Activated naive CD4-positive, alpha-beta T cell treated with Interleukin-2 at 50 U/mL for 16 hours (primary cell): ENCODE measurements at places on chromosomes 2 and 18.
A peak's percentile ranks its signal among the peaks of the same experiment; 100 is the strongest.

- DNase-seq, result no peak
Observed at GRCh38 chr2:69933254-69933828, 18.4 kb downstream of the MXD1 start.

- DNase-seq, result no peak
Observed at GRCh38 chr18:75063615-75064512, 145.1 kb downstream of the PTGR3 start.

GRCh38 chr2:48514348-48515003 lies 15.5 kb upstream of the STON1 start:
- no peak for DNase-seq

DNA sequence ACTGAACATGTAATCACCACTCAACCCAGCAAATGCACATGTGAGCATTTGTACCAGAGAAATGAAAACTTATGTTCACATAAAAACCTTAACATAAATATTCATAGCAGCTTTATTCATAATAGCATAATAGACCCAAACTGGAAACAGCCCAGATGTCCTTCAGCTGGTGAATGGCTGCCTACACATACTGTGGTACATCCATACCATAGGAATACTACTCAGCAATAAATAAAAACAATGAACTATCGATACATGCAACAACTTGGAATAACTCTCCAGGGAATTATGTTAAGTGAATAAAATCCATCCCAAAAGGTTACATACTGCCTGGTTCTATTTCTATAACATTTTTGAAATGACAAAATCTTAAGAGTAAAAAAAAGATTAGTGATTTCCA lies 140.0 kb downstream of the AGPS start:
- DNase-seq, result no peak

- no peak for DNase-seq
Observed at GRCh38 chr18:7224198-7224597, 6.7 kb upstream of the LRRC30 start.

- no peak for DNase-seq
Observed at GRCh38 chr18:50183556-50183955, 11.4 kb downstream of the MYO5B start.

DNA sequence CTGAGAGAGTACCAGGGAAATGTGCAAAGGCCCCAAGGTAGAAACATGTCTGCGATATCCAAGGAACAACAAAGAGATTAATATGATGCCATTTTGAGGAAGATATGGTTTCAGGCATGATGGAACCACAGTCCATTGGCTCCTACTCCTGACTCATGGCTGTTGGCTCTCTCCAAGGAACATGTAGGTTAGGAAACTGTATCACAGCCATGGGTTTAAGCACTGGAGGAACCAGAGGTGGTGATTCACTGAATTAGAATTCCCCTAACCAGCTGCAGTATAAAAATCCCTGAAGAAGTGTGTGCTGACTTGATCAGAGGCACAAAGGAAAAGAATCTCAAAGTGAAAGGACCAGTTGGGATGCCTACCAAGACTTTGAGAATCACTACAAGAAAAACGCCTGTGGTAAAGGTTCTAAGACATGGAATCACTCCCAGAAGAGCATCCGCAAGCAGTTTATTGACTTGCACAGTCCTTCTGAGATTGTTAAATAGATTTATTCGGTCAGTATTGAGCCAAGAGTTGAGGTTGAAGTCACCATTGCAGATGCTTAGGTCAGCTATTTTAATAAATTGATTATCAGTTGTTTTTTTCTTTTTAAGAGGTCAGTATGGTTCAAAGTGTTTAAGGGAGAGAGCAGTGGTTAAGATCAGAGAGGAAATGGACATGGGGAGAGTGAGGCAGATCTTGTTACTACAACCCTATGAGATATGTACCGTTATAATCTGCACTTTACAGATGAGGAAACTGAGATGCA lies 110.7 kb upstream of the OTX1 start:
- no peak for DNase-seq

DNA sequence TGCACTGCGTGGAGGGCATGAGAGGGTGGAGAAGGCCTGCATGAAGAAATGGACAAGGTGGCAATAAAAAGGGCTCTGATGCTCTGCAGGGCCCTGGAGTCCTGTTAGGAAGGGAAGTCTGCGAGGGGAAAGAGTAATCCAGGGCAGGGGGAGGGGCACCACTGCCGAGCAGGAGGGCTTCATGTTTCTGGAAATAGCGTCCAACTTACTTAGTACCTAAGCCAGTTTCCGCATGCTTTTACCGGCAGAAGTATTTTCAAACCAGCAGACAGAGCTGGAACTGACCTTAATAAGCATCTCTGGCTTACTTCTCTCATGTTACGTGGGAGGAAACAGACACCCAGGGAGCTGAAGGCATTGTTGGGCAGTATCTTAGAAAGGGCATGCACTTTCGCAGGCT lies 156.7 kb downstream of the GALNT14 start:
- DNase-seq, result no peak

GRCh38 chr2:16386431-16386830 lies 279.2 kb downstream of the CYRIA start:
- no peak for DNase-seq

DNA sequence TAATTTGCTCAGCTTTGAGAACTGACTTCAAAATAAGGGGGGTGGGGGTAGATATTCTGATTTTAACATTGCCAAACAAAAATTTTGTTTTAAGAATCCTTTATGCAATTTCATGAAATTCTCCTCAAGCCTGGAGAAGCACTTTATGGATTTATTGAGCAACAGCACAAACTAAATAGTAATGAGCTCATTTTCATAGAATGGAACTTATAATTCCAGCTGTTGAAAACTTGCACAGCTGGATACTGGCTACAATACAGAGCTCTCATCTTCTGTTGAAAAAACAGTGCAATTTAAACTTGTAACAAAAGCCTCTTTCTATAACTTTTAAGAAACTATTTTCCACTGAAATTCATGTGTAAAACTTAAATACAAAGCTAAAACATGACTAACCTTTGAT lies 137.6 kb upstream of the FN1 start:
- no peak for DNase-seq

DNA sequence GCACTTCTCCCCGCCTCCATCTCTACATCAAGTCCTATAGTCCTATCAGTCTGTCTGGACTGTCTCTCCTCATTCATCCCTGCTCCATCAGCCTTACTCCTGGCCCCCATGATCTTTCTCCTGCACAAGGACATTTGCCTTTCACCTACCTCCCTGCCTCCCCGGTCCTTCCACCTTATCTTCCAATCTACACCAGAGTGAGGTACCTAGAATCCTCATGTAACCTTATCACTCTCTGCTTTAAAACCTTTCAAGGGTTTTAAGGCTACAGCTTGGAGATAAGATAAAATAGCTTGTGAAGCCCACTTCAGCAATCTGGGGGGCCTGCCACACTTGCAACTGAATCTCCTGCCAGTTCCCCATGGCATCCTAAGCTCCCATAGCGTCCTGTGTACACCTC lies 12.8 kb downstream of the CDC42EP3 start:
- DNase-seq, result no peak

GRCh38 chr2:11187731-11188130 lies 32.5 kb downstream of the SLC66A3 start:
- no peak for DNase-seq

DNA sequence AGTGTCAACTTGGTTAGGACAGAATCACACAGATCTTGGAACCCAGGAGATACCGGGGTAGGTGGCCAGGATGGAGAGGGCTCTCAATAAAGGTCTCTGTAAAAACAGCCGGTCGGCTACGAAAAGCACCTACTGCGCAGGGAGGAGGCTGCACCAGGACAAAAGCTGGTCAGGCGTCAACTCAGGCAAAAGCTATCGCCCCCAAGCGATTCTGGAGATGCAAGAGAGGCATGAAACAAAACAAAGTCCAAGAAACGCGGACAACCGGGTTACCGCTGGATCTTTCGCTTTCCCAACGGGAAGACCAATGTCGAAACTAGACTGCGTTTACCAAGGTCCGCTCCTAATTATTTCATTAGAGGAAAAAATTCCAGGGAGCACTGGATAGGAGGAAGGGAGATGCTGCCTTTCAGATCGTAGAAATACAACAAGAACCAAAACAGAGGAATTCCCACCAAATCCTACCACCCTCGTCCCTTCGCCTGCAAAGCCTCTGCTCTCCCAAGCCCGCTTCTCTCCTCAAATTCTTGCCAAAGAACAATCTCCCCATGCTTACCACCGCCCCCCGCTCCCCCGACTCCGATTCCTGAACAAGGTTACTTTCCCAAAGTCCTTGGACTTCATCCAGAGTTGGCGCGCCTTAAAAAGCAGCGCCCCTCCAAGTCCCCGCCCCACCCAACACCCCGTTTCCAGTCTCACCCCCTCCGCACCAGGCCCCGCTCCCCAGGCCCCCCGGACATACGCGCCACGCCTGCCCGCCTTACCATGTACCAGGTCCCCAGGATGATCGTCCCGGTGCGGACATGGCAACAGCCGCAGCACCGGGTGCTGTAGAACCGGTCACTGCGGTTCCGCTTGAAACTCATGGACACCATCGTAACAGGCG lies 539 bp downstream of the LAPTM4A start:
- peak; percentile 21 for DNase-seq

- DNase-seq, result no peak
Observed at GRCh38 chr2:69103419-69103818, 90.4 kb downstream of the ANTXR1 start.

- no peak for DNase-seq
Observed at GRCh38 chr2:26144031-26144430, 28.9 kb upstream of the GAREM2 start.

GRCh38 chr2:19711470-19712372 lies 190.1 kb downstream of the TTC32 start:
- no peak for DNase-seq

GRCh38 chr2:19189391-19189790 lies 169.0 kb downstream of the OSR1 start:
- no peak for DNase-seq

GRCh38 chr2:160045703-160046210 lies 16.7 kb downstream of the PLA2R1 start:
- DNase-seq, result no peak

DNA sequence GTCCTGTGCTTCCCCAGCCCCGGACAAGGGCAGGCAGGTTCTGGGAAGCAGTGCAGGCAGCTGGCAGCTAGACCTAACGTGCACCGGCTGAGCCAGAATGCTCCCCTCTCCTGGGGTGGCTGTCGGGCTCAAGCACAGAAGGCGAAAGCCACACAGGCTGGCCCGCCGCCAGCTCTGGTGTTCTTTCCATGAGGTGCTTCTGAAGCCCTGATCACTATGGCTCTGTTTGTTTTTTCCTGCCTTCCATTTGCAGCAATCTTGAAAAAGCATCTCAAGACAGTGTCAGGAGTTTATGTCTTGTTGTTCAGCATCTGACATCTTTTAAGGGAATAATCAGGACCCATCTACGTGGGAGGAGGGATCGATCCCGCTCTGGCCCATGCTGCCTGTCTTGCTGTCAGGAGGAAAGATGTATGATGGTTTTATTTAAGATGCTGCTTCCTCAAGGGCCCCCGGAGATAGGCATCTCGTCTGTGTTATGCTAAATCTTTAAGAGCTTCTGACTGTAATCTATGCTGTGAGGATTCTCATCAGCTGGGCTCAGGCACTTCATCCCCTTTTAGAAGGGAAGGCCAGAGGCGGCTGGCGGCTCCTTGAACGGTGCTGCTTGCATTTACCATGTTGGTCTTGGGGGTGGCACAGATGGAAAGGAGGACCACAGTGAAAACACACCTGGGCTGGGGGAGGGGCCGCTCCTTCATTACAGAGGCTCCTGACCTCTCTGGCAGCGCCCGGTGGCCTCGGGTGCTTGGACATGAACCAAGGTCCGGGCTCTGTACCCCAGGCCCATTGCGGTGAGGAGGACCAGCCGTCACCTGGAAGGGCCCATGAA lies 118.5 kb upstream of the HDAC4 start:
- no peak for DNase-seq

DNA sequence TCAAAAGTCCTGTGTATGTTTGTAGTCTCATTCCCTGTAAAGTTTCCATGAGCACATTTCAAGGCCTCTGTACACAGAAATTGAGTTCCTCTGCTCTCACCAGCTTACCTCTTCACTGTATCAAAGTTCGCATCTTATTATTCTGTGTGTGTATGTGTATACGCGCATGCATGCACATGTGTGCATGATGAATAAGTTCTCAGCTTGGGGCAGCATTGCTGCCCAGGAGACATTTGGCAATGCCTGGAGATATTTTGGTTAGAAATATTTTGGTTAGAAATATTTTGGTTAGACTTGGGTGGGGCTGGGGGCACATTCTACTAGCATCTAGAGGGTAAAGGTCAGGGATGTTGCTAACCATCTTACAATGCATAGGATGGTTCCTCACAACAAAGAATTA lies 23.4 kb downstream of the TCF7L1 start:
- DNase-seq, result no peak

- no peak for DNase-seq
Observed at GRCh38 chr2:53067533-53067932, 700.1 kb upstream of the CHAC2 start.

GRCh38 chr2:227507963-227508362 lies 36.0 kb downstream of the AGFG1 start:
- no peak for DNase-seq

DNA sequence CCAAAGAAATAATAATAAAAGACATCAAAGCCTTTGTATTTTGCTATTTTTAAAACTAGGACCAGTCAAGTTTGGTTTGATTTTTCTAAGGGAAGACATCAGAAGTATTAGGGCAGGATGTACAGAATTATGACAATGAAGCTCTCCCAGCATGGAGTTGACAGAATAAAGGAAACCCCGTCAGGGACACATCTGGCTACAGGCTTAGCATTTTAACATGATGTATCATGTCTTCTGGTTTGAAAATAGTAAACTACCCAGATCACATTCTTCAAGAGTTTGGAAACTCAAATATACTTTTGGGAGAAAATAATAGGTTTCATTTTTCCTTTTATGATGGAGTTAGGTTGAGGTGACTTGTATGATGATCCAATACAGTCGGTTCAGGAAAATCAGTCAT lies 552.0 kb upstream of the CDH2 start:
- DNase-seq, result no peak

DNA sequence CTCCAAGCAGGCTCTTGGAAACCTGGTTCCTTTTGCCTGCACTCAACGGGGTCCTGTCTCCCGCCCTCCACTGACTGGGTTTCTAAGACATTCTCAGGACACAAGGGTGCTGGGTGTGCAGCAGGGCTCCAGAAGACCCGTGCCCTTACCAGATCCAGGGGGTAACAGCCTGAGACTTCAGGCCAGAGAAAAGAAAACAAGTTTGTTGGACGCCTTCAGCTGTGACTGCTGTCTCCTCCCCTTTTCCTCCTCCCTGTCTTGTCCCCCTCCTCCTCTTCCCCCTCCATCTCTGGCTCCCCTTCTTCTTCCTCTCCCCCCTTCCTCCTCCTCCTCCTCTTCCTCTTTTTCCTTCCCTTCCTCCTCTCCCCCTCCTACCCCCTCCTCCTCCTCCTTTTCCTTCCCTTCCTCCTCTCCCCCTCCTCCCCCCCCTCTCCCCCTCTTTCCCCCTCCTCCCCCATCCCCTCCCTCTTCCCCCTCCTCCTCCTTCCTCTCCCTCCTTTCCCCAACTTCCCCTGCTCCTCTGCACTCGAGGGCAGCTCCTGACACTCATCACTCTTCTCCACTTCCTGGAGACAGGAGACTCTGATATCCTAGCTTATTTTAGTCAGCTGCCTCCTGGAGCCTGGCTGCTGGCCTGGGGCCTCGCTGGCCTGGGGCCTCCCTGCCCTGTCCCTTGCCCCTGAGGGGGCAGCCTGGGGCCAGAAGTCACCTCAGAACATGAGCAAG lies 12.4 kb downstream of the ADRA2B start:
- no peak for DNase-seq
